SK-N-SH (cell line): ENCODE measurements at places on chromosomes 12 and 14. TPM values are rescaled to one million over a fixed set of nuclear protein-coding genes. Genes with fewer than 3 reads are reported as not detected.

GRCh38 chr12:43292699-43293098, 259.3 kb downstream of the ADAMTS20 start:
- DNase-seq: no peak
- H3K36me3 ChIP-seq: no peaks in the 10 kb centered on the region
- no peak overlapping the region for H3K4me3 ChIP-seq
- peak overlapping the region; percentile 22; the same call in 1 of the 2 replicates for H3K27ac ChIP-seq

GRCh38 chr12:1920971-1921370, 2.5 kb upstream of the CACNA2D4 start:
- H3K36me3 ChIP-seq: no peaks in the 10 kb centered on the region
- peak; percentile 12 for DNase-seq
- H3K4me1 ChIP-seq: peaks cover 40% of the 10 kb centered on the region; the same call in 1 of the 2 replicates
- H3K27me3 ChIP-seq: no peaks in the 10 kb centered on the region; the same call in 1 of the 2 replicates

GRCh38 chr14:73252491-73253322, 15.4 kb downstream of the PAPLN start:
- no peaks in the 10 kb centered on the region for H3K36me3 ChIP-seq
- H3K27me3 ChIP-seq: no peaks in the 10 kb centered on the region
- H3K4me1 ChIP-seq: no peaks in the 10 kb centered on the region
- H3K4me3 ChIP-seq: no peak overlapping the region
- H3K27ac ChIP-seq: no peak overlapping the region

- DNase-seq: no peak
- H3K27me3 ChIP-seq: peaks cover 49% of the 10 kb centered on the region; the same call in 1 of the 2 replicates
- no peaks in the 10 kb centered on the region for H3K36me3 ChIP-seq
- H3K4me1 ChIP-seq: no peaks in the 10 kb centered on the region
These were observed 7.1 kb upstream of the KRT5 start for GRCh38 chr12:52527121-52527800.

- no peak overlapping the region for H3K4me3 ChIP-seq
- peaks cover 8% of the 10 kb centered on the region; the same call in 1 of the 2 replicates for H3K4me1 ChIP-seq
- peaks cover 6% of the 10 kb centered on the region for H3K36me3 ChIP-seq
- DNase-seq: no peak
- no peaks in the 10 kb centered on the region for H3K27me3 ChIP-seq
These were observed 37.3 kb downstream of the GPR135 start for GRCh38 chr14:59427653-59428580.

DNA sequence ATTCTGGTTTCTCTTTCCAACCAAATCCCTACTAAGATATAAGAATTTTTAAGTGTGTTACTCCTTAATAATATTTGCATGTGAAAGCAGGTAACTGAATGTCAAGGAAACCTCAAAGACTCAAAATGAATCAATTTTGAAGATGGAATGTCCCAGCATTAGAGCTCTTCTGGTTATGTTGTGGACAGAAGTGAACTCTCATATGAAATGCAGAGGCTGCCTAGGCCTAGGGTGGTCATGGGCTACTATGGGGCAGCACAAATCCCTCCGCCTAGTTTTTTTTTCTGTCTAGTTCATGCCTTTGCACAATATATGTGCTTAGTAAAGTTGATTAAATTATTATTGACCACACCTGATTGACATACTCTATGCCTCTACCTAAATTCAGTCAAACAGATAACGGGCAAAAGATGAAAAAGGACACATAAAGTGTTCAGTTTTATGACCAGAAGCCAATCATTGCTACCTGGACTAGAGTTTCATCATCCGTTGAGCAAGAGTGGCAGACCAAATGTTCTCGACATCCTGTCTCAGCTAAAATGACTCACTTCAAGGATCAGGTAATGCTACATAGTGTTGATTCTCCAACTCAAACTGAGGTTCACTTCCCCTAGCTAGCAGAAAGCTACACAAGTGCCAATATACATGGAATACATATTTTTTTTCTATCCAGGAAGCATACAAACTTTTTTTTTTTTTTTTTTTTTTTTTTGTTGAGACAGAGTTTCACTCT, 1211.4 kb downstream of the VRK1 start:
- H3K4me3 ChIP-seq: no peak overlapping the region
- no peak for DNase-seq
- no peaks in the 10 kb centered on the region for H3K27me3 ChIP-seq

GRCh38 chr12:80262771-80263170, 163.4 kb downstream of the OTOGL start:
- no peak overlapping the region for H3K4me3 ChIP-seq
- no peak for DNase-seq
- H3K36me3 ChIP-seq: no peaks in the 10 kb centered on the region

The P2RX7 gene
- 0.43 and 0.60 TPM in 2 replicates for polyA plus RNA-seq

DNA sequence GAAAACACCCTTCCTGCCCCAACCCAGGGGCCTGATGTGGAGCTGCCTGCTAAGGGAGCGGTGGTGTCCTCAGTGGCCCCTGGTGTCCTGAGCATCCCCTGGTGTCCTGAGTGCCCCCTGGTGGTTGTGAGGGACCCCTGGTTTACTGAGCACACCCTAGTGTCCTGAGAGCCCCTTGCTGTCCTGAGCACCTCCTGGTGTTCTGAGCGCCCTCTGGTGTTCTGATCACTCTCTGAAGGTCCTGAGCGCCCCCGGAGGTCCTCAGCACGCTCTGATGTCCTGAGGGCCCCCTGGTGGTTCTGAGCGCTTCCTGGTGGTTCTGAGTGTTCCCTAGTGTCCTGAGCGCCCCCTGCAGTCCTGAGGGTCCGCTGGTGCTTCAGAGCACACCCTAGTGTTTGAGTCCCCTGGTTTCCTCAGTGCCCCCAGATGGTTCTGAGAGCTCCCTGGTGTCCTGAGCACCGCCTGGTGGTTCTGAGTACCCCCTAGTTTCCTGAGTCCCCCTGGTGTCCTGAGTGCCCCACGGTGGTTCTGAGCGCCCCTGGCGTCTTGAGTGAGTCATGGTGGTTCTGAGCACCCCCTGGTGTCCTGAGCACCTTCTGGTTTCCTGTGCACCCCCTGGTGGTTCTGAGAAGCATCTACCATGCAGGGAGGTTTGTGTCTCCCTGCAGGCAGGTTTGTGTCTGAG, 1004.2 kb downstream of the TMEM121 start:
- H3K27ac ChIP-seq: no peak overlapping the region
- no peaks in the 10 kb centered on the region for H3K27me3 ChIP-seq
- DNase-seq: no peak
- no peak overlapping the region for H3K4me3 ChIP-seq
- no peaks in the 10 kb centered on the region for H3K36me3 ChIP-seq
- H3K4me1 ChIP-seq: no peaks in the 10 kb centered on the region

- H3K36me3 ChIP-seq: peaks cover 58% of the 10 kb centered on the region
- H3K27ac ChIP-seq: no peak overlapping the region
- H3K27me3 ChIP-seq: no peaks in the 10 kb centered on the region
- no peaks in the 10 kb centered on the region for H3K4me1 ChIP-seq
- no peak for DNase-seq
These were observed 33.8 kb downstream of the GIT2 start for GRCh38 chr12:109962398-109962797.

GRCh38 chr12:90299121-90299520, 590.5 kb upstream of the ATP2B1 start:
- no peak overlapping the region for H3K27ac ChIP-seq
- no peaks in the 10 kb centered on the region; the same call in none of the 2 replicates for H3K4me1 ChIP-seq
- no peak for DNase-seq

The GALNT6 gene
- polyA plus RNA-seq: 0.47 and 0.74 TPM in 2 replicates

The HOXC10 gene
- polyA plus RNA-seq: 0.03 and 0.08 TPM in 2 replicates

GRCh38 chr14:62943202-62943601, 102.1 kb downstream of the KCNH5 start:
- no peak overlapping the region for H3K4me3 ChIP-seq
- no peak for DNase-seq
- no peaks in the 10 kb centered on the region for H3K4me1 ChIP-seq
- no peaks in the 10 kb centered on the region for H3K27me3 ChIP-seq
- H3K36me3 ChIP-seq: no peaks in the 10 kb centered on the region
- H3K27ac ChIP-seq: peak overlapping the region; percentile 42

GRCh38 chr12:123075646-123076171, 75.2 kb downstream of the PITPNM2 start:
- DNase-seq: no peak
- H3K4me3 ChIP-seq: no peak overlapping the region; the same call in 1 of the 2 replicates
- H3K36me3 ChIP-seq: no peaks in the 10 kb centered on the region
- peaks cover 8% of the 10 kb centered on the region; the same call in 1 of the 2 replicates for H3K4me1 ChIP-seq

The SALL2 gene
- polyA plus RNA-seq: 7.5 and 9.1 TPM in 2 replicates

DNA sequence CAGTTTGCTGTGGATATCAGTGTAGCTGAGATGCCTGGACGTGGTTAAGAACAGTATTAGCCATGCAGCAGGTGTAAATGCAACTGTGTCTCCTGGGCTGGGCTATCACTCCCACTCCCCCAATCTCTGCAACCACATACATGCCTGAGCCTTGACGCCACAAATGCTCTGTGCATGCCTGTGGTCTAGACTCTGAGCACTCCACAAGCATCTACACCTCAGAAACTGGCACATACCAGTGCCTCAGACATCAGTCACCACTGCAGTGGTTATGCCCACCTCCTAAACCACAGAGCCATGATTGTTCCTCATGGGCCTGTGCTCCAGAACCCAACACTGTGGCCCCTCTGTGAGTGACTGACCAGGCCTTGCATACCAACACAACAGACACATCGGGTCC, 226.8 kb upstream of the ALG10 start:
- no peaks in the 10 kb centered on the region for H3K4me1 ChIP-seq
- no peak for DNase-seq
- H3K4me3 ChIP-seq: no peak overlapping the region
- no peak overlapping the region for H3K27ac ChIP-seq
- no peaks in the 10 kb centered on the region for H3K27me3 ChIP-seq

The SERPINA1 gene
- 10.5 and 11.3 TPM in 2 replicates for polyA plus RNA-seq

The SLC6A13 gene
- 0.05 and 0.11 TPM in 2 replicates for polyA plus RNA-seq

- no peak for DNase-seq
- no peaks in the 10 kb centered on the region for H3K36me3 ChIP-seq
- no peaks in the 10 kb centered on the region for H3K27me3 ChIP-seq
- H3K27ac ChIP-seq: no peak overlapping the region
- no peak overlapping the region for H3K4me3 ChIP-seq
- H3K4me1 ChIP-seq: no peaks in the 10 kb centered on the region
These were observed 25.0 kb downstream of the CFAP54 start for GRCh38 chr12:96514328-96514727.

The MDGA2 gene
- polyA plus RNA-seq: not detected in 2 replicates

DNA sequence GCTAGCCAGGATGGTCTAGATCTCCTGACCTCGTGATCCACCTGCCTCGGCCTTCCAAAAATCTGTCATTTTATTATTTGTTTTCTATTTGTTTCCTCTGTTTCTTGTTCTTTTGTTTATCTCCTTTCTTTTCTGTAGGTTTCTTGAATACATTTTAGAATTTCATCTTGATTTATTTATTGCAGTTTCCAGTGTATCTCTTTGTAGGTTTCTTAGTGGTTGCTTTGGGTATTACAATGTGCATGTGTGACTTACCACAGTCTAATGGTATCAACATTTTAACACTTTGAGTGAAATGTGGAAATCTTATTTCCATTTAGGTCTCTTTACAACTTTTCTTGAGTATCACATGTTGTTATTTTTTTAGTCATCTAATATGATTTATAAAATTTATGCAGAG, 29.9 kb upstream of the MUCL1 start:
- H3K27me3 ChIP-seq: no peaks in the 10 kb centered on the region
- H3K36me3 ChIP-seq: no peaks in the 10 kb centered on the region
- no peaks in the 10 kb centered on the region for H3K4me1 ChIP-seq

The HVCN1 gene
- 0.03 TPM in 2 replicates for polyA plus RNA-seq

DNA sequence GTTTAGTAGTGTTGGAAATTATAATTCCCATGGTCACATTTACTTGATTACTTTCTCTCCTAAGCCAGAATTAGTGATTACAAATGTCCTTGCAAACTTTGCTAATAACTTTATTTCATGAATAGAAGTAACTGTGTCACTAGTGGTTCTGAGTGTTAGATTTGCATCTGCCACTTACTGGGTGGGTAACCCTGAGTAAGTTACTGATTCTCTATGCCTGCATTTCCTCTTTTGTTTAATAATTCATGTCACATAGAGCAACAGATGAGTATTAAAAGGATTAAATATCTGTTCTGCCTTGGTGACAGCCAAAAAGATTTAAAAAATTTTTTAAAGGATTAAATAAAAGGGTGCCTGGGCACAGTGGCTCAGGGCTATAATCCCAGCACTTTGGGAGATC, 78.6 kb downstream of the BHLHE41 start:
- DNase-seq: no peak
- H3K4me3 ChIP-seq: no peak overlapping the region
- no peaks in the 10 kb centered on the region for H3K27me3 ChIP-seq
- peaks cover 26% of the 10 kb centered on the region for H3K4me1 ChIP-seq
- no peaks in the 10 kb centered on the region for H3K36me3 ChIP-seq
- no peak overlapping the region for H3K27ac ChIP-seq

GRCh38 chr12:76784600-76785051, 20.7 kb downstream of the ZDHHC17 start:
- no peaks in the 10 kb centered on the region for H3K27me3 ChIP-seq
- DNase-seq: no peak
- peaks cover 9% of the 10 kb centered on the region for H3K4me1 ChIP-seq
- peak overlapping the region; percentile 15; the same call in 1 of the 2 replicates for H3K27ac ChIP-seq
- H3K36me3 ChIP-seq: no peaks in the 10 kb centered on the region
